Posterior cingulate gyrus (tissue), 11 donors: ENCODE measurements at places on chromosomes 7 and 10.

DNA sequence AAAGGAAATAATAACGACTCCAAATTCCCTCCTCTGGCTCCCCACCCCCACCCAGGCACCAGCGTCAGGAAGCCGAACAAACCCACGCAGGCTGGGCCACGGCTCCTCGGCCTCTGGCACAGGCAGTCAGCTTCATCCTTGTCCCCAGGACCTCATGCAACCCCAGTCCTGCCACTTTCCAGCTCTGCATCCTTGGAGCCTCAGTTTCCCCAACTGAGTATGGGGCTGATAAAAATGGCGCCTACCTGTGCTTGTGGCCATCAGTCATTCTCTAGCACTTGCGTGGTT is 137.1 kb downstream of the RGS10 start:
- no peak for DNase-seq

GRCh38 chr7:151057989-151058780 is 488 bp upstream of the CDK5 start:
- peak; percentile 99 for DNase-seq

GRCh38 chr7:107036535-107036934 is 8.0 kb upstream of the PRKAR2B start:
- DNase-seq, result no peak

DNA sequence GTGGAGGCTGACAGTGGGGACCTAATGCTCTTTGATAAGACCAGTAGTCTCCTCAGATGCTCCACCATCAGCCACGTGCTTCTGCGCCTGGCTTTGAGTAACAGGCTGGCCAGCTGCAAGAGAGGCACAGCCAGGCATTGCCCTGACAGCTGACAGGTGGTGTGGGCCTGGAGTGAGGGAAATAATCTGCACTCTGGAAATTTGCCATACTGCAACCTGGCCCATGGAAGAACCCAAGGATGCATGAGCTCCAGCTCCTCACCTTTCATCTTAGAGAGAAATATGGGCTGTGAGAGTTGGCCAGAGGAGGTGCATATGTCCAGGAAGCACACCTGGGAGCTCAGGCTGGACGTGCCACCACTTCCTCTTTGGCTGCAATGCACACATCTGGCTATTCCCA is 118.9 kb downstream of the PLXDC2 start:
- DNase-seq, result no peak

DNA sequence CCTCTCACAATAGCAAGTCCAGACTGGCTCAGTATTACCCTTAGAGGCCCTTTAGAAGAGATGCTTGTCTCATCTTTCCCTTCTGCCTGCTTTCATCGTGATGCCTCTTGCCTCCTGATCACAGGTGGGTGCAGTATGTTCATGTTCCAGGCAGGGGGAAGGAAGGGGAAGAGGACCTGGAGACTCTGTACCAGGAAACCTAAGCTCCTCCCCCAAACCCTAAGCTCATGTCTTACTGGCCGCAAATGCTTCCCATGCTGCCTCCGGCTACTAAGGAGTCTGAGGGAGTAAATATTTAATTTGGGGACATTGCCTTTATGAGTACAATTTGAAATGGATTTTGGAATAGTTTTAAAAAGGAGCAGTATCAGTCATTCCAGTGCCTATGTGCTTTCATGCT is 192.6 kb downstream of the CDCA7L start:
- DNase-seq, result no peak

GRCh38 chr7:105637755-105638154 is 56.5 kb upstream of the EFCAB10 start:
- DNase-seq, result no peak

DNA sequence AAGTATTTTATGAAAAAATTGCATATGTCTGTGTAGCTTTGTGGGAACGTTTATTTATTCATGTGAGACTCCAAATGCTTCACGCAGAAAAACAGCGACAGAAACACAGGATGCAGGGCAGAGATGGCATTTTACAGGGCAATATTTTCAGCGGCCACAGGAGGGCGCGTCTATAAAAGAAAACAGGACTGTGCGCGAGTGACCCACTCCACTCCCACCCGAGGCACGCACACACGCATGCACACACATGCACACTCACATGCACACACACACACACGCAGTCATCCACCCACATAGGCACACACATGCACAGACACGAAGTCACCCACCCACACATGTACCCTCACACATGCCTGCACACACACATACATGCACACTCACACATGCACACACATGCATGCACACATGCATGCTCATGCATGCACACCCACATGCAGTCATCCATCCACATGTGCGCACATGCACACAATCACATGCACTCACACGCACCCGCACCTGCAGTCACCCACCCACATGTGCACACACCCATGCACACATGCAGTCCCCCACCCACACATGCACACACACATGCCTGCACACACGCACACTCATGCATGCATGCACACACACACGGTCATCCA is 96.3 kb downstream of the DNAJB6 start:
- peak; percentile 66 for DNase-seq

GRCh38 chr7:100431286-100431735 is 1.7 kb downstream of the MEPCE start:
- DNase-seq, result no peak

DNA sequence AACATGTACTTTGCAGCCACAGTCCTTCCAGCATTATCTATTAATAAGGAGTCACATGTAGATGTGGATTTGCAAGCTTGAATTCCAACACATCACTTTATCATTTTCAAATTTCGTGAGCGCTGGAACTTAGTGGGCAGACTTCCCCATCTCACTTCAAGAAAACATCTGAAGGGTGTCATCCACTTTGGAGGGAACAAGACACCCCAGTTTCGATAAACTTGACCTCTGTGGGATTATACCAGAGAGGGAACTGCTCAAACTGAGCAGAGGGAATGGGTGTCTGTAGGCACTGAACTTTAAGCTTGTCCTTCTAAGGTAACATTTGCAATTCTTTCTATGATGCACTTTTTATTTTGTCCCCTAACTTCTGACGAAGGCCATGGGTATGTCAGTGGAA is 27.5 kb downstream of the ADRB1 start:
- no peak for DNase-seq

DNA sequence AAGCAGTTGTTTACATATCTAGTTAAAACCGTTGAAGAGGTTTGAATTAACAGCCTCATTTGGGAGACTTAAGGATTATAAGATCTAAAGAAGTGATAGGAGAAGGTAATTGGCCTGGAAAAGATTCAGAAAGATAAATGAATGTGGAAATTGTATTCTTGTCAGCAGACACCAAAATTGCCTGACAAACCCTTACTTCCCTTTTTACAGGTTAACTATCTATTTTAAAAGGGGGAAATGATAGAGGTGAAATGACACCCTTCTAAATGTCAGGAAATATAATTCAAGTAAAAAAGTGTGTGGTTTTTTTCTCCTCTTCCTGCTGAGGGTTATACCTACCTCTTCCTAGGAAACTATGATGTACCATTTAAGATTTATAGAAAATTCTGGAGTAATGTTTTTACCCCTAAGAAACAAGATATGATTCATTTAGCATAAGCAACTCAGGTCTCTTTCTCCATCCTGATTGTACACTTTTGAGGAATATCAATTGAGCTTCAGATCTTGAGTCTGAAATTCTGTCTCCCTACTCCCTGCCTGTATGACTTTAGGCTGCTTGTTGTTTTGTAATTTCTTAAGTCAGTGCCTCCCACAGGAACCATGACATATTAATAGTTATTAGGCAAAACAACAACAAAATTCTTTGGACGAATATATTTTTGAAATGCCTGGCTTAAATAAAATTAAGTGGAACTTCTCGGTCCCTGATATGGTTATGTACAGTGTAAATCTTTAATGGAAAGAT is 250.4 kb downstream of the RNLS start:
- DNase-seq, result no peak

- DNase-seq, result no peak
Observed at GRCh38 chr7:134949171-134949570, 37.1 kb upstream of the AGBL3 start.

GRCh38 chr10:14784459-14785055 is 9.9 kb upstream of the FAM107B start:
- no peak for DNase-seq

DNA sequence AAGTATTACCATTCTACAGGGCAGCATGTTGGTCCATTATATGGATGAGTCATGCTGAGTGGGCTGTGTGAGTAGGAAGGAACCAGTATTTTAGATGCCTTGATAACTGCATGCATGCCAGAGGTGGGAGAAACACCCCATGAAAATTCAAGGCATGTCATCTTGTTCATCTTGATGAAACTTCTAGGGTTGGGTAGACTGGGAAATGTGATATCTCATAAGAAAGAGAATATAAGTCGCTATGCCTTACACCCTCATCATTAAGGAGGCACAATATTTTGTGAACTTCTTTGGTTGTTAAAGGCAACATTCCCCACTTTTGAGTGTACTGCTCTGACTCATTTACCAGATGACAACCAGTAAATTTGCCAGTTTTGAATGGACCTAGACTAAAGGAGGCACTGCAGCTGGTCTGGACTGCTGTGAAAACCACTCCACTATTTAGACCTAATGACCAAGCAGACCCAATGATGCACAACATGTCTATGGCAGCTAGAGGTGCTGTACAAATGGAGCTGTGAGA is 48.0 kb downstream of the ZNF365 start:
- DNase-seq, result no peak

- DNase-seq, result no peak
Observed at GRCh38 chr10:118304521-118304920, 37.6 kb downstream of the FAM204A start.

GRCh38 chr7:138338361-138338760 is 121.7 kb upstream of the TRIM24 start:
- DNase-seq, result no peak

- peak; percentile 47 for DNase-seq
Observed at GRCh38 chr10:82037076-82037475, 162.1 kb downstream of the NRG3 start.

DNA sequence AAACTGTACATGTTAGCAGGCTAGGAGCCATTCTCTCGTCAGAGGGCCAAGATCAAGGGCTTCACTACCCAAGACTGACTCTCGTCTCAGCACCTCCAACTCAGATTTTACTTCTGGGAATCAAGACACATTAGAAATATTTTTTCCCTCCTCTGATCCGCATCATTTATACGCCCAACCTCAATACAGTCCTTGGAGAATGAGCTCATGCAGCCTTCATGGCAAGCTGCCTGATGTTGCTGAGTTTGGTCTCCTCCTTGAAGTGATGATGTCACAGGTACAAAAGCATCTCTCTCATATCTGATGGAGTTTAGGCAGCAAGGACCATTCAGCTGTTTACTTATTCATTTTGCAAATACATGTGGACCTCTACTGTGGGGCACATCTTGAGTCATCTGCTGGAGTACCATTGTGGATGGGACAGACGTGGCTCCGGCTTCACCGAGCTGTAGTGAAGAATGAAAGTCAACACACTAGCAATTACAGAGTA is 114.0 kb downstream of the BMPER start:
- DNase-seq, result no peak

GRCh38 chr10:99676426-99676825 is 17.1 kb downstream of the ENTPD7 start:
- DNase-seq, result no peak

DNA sequence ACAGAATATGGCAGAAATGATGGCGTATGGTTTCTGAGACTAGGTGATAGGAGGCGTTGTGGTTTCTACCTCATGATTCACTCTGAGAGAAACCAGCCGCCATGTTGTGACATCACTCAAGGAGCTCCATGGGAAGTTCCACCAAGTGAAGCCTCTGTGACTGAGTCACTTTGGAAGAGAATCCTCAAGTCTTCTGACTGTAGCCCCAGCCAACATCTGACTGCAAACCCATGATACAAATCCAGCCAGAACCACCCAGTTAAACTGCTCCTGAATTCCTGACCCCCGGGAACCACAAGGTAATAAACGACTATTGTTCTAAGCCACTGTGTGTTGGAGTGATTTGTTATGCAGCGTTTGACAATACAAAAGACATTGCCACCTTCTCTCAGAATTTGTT is 91.1 kb upstream of the CARD11 start:
- no peak for DNase-seq

- no peak for DNase-seq
Observed at GRCh38 chr10:97101166-97101940, 84.4 kb downstream of the SLIT1 start.

DNA sequence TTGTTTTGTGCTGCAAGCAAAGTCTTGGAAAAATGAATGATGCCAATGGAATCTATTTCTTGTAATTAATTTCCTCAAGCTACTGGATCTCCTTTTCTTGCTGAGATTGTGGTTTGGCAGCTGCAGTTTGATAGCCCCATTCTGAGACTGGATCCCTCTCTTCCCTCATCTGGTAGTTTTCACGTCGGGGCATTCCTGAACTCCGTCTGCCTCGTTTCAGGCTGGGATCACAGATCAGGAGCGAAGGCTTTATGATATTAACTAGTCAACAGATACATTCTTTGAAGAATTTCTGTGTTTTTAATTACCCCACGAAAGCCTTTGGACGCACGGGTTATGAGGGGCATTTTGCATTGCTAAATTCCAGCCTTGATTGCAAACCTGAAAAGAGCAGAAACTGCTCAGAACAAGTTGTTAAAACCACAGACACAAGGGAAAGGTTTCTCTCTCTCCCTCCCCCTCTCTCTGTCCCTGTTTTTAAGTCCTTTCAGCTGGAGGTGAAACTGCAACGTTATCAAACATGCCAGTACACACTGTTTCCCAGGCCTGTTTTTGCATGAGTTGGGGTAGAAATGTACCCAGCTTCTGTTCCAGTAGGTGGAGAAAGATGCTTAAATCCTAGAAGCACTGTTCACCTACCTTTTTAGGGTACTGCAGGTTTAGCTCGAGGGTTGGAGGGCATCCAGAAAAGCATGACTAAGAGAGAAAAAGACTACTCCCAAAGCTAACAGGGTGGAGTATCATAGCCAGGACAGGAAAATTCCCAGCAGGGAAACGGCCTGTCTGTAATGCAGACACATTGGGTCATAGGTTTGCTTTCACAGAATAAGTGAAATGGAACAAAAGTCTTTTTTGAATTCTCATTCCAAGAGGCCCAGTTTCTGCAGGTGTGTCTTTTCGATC is 124.3 kb downstream of the CUX1 start:
- DNase-seq, result no peak

DNA sequence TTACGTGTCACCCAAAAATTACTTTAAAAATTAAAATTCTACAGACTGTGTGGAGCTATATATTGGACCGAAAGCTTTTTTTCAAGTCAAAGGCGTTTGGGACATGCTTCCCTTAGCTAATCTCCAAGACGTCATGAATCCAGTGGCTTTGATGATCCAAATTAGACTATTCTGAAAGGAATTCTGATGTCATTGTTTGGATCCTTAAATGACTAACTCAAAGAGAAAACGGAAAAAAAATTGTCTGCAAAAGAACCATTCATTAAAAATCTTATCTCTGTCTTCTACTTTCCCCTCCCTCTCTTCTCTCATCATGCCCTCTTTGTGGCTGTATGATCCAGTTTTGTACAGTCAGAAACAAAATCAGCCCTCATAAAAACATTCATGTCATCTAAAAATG is 161.8 kb downstream of the ETV1 start:
- no peak for DNase-seq

GRCh38 chr10:51137756-51138529 is 63.7 kb downstream of the PRKG1 start:
- no peak for DNase-seq

DNA sequence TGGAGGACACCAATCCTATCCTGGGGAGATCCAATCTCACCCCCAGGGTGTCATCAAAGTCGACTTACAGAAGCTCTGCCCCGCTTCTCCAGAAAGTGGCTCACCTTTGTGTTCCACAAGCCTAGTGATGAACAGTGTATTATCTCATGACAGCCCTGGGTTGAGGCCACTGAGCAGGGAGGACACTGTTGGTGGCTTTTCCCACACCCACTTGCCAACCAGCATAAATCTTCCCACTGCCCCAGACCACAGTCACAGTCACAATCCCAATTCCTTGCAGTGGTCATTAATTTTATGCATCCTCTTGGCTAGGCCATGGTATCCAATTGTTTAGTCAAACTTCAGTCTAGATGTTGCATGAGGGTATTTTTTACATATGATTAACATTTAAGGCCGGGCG is 18.4 kb downstream of the TNS3 start:
- no peak for DNase-seq
